Tibial nerve (tissue), 4 donors: ENCODE measurements at places on chromosomes 16 and 17. TPM values are rescaled to one million over a fixed set of nuclear protein-coding genes. Genes with fewer than 3 reads are reported as not detected.

GRCh38 chr16:5220705-5221104 lies 123.1 kb upstream of the EEF2KMT start:
- DNase-seq, result no peak
- H3K4me1 ChIP-seq, result no peaks in the 10 kb centered on the region
- H3K27ac ChIP-seq, result no peak overlapping the region
- no peaks in the 10 kb centered on the region for H3K36me3 ChIP-seq
- no peak overlapping the region for H3K4me3 ChIP-seq

GRCh38 chr17:48646183-48647102 lies 20.3 kb upstream of the HOXB9 start:
- H3K27ac ChIP-seq, result no peak overlapping the region
- peaks cover 95% of the 10 kb centered on the region for H3K27me3 ChIP-seq
- no peak for DNase-seq

- no peaks in the 10 kb centered on the region for H3K4me1 ChIP-seq
- no peak for DNase-seq
- no peaks in the 10 kb centered on the region for H3K36me3 ChIP-seq
- no peak overlapping the region for H3K4me3 ChIP-seq
- H3K27ac ChIP-seq, result no peak overlapping the region
These were observed 11.1 kb upstream of the CD300LD start for GRCh38 chr17:74603037-74603635.

PDE6G gene
- not detected for total RNA-seq

DNA sequence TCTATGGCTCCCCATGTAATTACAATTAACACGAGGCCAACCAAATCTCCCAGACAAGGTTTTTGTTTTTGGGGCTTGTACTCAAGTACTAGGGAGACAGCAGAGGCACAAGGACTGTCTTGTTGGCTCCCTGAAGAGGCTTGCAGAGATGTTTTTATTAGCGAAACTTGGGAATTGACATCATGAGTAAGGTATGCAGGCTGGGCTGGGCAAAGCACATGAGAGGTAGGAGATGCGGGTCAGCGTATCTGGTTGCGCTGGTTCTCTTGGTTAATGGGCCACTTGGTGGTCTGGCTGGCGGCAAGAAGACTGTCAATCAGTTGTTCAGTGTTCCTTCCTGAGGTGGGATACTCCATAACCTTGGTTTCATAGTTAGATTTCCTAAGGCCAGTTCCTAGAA lies 28.9 kb downstream of the LCMT1 start:
- H3K27ac ChIP-seq, result no peak overlapping the region
- no peaks in the 10 kb centered on the region for H3K27me3 ChIP-seq
- no peak overlapping the region for H3K4me3 ChIP-seq
- H3K36me3 ChIP-seq, result peaks cover 17% of the 10 kb centered on the region
- DNase-seq, result no peak

DNA sequence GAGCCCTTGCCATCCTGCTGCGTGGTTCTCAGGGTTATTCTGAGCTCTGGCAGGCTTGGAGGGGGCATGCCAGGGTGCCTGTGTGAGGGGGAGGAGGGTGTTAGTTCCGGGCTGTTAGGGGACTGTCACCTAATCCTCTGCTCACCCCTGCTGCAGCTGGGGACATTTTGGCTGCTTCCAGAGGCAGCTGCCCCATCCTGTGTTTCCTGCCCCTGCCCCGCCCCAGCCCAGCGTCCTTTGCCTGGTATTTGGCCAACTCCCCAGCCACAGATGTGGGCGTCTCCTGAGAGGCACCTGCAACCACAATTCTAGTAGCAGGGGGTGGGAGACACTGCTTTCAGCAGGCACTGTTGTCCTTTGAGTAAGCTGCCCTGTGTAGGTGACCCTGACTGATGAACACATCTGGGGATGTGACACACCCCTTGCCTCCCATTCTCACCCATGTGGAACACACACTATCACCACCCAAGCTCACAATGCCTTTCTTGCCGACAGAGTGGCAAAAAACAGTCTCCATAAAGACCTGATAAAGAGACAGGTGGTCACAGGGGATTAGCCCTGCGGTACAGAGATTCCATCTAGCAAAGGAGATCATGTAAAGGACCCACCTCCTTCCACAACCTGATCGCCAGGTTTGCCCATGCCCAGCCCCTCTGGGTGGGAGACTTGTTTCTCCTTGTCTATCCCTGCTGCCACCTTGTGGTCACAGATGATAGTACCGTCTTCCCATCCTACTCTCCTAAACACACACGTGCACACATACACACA lies at the start of gene CHRNE:
Gene CHRNE (minus strand): TSS at position 48 of the 768 bp plus-strand sequence. CDS start 35 bp downstream, at position 13.
- H3K27ac ChIP-seq, result peak within 1 kb of the TSS; percentile 10
- peaks cover 19% of the 10 kb centered on the region for H3K27me3 ChIP-seq
- no peaks in the 10 kb centered on the region for H3K36me3 ChIP-seq
- no peak within 1 kb of the TSS for H3K4me3 ChIP-seq

- no peak for DNase-seq
- H3K36me3 ChIP-seq, result no peaks in the 10 kb centered on the region
- no peak overlapping the region for H3K27ac ChIP-seq
- H3K4me1 ChIP-seq, result no peaks in the 10 kb centered on the region
- H3K27me3 ChIP-seq, result no peaks in the 10 kb centered on the region
These were observed 20.3 kb downstream of the NF1 start for GRCh38 chr17:31114956-31115555.

GRCh38 chr17:77875881-77876509 lies 82.5 kb upstream of the TNRC6C start:
- no peaks in the 10 kb centered on the region for H3K36me3 ChIP-seq
- no peaks in the 10 kb centered on the region for H3K27me3 ChIP-seq
- no peak overlapping the region for H3K4me3 ChIP-seq
- DNase-seq, result no peak

MMP28 gene
- 174 TPM for total RNA-seq

DNA sequence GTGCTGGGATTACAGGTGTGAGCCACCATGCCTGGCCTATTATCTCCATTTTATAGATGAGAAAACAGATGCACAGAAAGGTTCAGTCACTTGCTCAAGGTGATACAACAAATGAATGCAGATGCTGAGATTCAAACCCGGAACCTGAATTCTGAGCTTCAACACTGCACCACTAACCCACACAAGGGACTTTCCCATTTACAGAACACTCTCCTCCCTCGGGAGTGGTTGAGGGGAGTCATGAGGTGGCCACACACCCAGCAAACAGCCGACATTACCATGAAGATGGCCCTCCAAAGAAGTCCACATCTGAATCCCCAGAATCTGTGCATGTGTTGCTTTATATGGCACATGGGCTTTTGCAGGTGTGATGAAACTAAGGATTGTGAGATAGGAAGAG lies 9.1 kb downstream of the BCL7C start:
- H3K4me1 ChIP-seq, result no peaks in the 10 kb centered on the region
- no peaks in the 10 kb centered on the region for H3K36me3 ChIP-seq
- no peak overlapping the region for H3K4me3 ChIP-seq
- no peak overlapping the region for H3K27ac ChIP-seq
- no peak for DNase-seq

NXPH3 gene
- 21.9 TPM for total RNA-seq

DNA sequence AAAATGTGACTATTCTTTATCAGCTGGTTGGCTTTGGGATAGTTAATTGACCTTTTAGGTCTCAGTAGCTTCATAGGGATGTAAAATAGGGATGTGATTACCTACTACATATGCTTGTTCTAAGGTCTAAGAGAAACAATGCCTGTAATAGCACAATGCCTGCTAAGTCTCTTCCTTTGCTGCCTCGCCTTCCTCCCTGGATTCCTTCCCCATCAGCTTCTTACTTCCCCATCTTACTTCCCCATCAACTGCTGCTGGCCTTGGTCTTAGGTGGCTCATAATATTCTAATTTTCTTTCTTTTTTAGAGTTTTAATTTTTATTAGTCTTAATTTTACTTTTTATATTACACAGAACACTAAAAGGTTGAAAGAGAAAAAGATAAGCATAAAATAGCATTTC lies 59.2 kb upstream of the GOT2 start:
- no peak overlapping the region for H3K27ac ChIP-seq
- no peaks in the 10 kb centered on the region for H3K27me3 ChIP-seq
- no peak for DNase-seq
- no peak overlapping the region for H3K4me3 ChIP-seq

GRCh38 chr17:28925912-28926365 lies 23.1 kb upstream of the DHRS13 start:
- H3K27ac ChIP-seq, result peak overlapping the region; percentile 68
- no peaks in the 10 kb centered on the region for H3K36me3 ChIP-seq
- H3K27me3 ChIP-seq, result no peaks in the 10 kb centered on the region
- peaks cover 4% of the 10 kb centered on the region for H3K4me1 ChIP-seq
